ENCODE measurements at places on chromosomes 1 and 21.

DNA sequence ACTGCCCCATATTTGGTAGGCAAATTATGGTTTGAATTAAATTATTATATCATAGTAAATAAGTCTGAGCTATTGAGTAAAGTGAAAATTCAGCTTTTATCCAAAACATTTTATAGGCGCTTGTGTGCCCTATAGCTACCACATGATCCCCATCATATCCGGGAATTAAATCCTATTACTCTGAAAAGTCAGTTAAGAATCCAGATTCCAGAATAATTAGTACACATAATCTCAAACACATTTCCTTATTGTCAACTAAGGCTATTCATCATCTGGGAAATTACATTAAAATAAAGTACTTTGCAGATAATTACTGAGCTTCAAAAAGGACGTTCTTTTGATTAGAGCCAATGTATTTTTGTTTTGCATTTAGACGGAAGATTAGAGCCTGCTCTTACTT lies 72.3 kb downstream of the CTH start:
- DNase-seq, result no peak

DNA sequence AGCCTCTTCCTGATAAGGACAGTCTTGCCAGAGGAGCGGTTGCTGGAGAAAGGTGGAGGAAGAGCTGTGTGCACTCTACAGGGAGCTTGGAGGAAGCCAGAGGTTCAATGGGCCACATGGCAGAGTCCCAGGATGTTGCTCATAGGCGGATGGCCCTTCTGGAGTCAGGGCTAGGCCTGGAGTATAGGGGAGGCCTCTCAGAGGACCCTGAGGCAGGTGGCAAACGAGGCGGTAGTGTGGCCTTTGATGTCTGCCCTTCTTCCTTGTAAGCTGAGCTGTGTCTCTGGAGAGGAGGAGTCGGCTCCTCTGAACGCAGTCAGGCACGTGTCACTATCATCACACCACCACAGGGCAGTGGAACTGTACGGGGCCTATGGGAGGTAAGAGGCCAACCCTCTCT lies 8.6 kb downstream of the PKP1 start:
- DNase-seq, result no peak

GRCh38 chr21:30994932-30995331 lies 43.3 kb downstream of the KRTAP19-8 start:
- no peak for DNase-seq

DNA sequence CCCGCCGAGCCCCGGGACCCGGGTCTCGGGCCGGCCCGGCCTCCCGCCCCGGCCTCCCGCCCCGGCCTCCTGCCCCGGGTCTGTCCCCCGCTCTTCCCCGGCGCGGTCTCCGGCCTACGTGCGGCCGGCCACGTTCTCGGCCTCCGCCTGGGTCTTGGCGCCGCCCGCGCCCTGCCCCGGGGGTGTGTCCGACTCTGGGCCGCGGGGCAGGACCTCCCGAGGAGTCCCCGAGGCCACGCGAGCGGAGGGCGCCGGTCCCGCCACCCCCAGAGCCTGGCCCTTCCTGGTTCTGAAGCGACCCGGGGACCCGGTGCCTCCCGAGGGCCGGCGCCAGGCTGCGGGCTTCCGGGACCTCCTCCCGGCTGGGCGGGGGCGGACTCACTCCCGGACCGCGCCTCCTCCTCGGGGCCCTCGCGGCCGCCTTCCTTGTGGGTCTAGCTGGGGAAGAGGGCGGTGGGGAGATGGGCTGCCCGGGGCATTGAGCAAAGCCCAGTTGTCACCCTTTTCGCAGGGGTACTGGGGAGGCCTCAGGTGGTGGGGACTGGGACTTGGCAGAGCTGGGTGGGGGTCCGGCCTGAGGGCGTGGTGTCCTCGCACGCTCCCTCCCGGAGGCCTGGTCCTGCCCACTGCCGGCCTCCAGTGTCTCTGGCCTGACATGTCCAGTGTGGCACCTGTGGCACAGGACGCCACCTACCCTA lies 558 bp downstream of the PFKL start:
- DNase-seq, result peak; percentile 72

DNA sequence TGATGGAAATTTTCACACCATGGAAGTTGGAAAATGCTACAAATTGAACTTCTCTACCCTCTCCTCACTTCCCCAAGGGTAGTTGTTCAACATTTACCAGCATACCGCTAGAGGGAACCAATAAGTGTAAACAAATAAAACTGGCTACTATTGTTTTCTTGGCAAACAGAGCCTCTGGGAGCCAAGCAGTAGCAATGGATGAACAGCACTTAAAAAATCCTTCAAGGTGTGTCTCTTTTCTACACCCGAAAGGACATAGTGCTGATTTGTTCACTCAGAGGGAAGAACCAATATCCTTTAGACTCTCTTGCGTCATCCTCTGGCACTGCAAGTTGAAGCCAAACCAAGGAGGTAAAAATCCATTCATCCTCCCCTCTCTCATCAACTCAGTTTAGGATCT lies 161.5 kb downstream of the TBX15 start:
- DNase-seq, result no peak

- no peak for DNase-seq
Observed at GRCh38 chr21:17548262-17548661, 35.4 kb downstream of the CXADR start.

- no peak for DNase-seq
Observed at GRCh38 chr21:45019076-45019886, 55.1 kb upstream of the ADARB1 start.

GRCh38 chr1:234629026-234629425 lies 19.0 kb upstream of the IRF2BP2 start:
- DNase-seq, result no peak

DNA sequence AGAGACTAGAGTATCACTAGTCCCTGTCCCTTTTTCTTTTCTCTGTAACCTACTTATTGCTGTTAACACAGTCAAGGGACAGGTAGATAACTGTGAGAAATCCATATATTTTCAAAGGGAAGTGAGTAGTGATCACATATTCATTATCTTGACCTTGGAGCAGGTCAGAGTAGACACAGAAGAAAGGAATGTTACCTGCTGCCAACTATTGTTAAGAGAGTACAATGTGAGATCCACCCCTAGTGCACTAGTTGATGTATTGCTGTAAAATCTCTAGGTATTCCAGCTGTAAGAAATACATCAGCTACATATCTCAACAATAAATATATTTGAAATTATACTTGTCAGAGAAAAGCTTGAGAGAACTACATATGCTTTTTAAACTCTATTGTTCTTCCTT lies 68.7 kb upstream of the ADGRL2 start:
- no peak for DNase-seq

DNA sequence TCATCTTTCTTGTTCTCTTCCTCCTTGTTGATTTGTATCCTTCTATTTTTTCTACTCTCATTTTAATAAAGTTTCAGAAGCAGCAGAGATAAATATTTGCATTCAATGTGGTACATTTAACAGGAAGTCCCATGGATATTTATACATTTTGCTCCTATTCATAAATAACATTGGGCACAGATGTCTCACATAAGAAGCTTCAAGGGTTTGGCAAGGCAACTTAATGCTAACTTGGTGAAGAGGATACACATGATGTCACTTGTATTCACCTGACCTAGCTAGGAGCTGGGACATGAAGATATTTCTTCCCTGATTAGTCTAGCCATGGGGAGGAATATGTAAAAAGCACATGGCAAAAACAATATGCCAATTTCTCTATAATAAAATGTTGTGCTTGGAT lies 65.1 kb upstream of the DUSP10 start:
- no peak for DNase-seq

DNA sequence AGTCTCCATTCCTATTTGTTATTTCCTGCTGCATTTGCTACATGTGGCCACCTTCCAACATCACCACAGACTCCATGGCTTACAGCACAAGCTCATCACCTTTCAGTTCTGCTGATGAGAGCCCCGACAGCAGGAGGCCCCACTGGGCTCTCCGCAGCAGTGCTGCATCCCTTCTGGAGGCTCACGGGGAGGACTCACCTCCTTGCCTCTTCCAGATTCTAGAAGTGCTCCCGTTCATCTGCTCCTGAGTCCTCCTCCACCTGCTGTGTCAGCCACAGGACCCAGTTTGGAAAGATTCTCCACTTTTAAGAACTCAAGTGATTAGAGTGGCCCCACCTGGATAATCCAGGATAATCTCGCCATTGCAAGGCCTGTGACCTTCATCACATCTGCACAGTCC lies 167.6 kb downstream of the PCBP3 start:
- no peak for DNase-seq

- no peak for DNase-seq
Observed at GRCh38 chr1:206002160-206002559, 1.0 kb downstream of the RAB7B start.

DNA sequence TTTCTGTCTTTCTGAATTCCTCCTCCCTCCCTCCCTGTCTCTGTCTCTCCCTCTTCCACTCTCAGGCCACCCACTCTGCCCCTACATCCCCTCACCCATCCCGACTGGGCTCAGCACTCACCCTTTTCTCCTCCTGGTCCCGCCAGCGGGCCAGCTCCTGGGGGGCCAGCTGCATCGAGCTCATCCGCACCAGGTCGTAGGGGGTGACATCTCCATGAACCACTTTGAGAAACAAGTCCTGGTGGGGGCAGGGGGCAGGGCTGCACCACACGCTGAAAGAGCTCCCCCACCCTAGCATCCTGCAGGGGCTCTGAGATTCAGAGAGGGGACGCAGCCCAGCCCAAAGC lies 17.8 kb downstream of the SPOCD1 start:
- no peak for DNase-seq

- no peak for DNase-seq
Observed at GRCh38 chr1:85137660-85138059, 63.2 kb downstream of the SYDE2 start.

GRCh38 chr1:203289281-203289981 lies 15.9 kb upstream of the BTG2 start:
- peak; percentile 95 for DNase-seq

DNA sequence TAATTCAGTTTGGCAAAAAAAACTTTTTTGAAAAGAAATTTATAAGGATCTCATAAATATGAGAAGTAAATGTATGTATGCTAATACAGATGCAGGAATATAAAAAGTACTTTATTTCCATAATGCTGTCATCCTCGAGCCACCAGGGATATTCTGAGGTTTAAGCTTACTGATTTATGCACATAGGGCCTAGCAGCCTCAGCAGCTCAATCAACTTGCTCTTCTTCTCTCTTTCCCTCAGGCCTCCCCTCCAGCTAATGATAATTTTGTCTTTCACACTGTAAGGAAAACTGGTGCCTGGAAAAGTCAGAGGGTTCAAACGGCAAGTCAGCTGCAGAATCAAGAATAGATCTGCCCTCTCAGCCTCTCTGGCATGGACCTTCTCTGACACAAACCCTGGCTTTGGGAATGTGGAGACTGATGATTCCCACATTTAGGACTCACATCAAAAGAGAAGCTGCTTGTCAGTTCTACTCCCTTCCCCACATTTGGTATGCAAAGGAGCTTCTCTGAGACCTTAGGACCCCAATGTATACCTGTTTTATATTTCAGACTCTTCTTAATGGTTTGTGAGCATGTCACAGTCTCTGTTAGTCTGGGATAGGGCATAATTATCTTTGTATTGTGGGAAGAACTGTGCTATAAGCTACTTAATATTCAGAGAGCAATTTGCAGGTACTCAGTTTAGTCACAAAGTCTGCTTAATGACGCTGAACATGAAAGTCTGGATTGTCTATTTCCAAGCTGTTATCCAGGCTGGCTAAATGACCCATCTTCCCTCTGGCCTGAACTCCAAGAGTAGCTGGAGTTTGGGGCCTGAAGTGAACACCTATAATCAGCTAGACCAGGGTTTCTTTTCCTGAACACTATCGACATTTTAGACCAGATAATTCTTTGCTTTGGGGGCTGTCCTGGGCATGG lies 52.1 kb upstream of the DIPK1A start:
- DNase-seq, result no peak

- no peak for DNase-seq
Observed at GRCh38 chr1:227317011-227317451, 1.3 kb downstream of the CDC42BPA start.

DNA sequence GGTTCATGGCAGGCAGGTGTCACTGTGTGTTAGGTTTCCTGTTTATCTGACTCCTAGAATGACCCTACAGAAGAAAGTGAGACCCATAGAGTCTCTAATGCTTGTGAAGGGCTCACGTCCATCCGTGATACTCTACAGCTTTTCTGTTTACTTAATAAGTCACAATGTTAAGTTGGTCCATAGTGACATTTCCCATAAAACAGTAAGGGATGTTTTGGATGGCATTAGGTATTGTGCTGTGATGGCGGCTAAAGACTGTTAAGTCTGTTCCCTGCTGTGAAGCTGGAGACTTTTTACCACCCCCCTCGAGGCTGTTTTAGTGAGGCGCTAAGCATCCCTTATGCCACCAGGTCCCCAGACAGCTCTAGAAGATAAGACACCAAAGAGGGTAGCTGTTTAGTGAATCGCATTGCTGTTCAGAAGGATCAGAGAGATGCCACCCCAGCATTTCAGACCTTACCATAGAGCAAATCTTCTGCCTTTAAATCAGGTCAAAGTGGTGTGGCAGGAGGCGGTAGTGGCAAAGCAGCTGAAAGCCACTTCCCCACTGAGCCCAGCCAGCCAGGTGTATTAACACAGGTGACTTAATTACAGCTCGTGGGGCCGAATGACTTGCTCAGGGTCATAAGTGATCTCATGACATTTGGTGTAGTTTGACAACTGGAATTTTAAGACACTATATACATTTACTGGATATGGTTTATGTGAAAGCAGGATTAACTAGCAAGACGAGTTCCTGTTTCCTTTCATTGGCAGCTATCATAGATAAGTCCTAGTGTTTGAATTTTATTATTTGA lies 25.0 kb downstream of the SLC37A1 start:
- DNase-seq, result no peak

DNA sequence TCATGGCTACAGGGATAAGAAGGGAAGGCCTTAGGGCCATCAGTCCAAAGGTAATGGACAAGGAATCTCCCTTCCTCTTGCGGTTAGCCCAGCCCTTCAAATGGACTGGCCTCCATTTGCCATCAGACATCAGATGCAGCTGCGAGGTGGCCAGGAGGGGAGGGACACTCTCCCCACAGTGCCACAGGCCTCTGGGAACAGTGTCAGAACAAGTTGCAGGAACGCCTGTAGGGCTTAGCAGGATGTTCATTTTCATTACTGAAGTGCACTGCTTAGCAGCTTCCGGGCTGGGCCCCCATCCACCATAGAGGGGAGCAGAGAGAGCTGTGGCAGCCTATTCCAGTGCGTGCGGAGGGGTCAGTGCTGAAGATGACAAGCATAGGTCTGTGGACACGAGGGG lies 127.5 kb downstream of the GALNT2 start:
- no peak for DNase-seq

- peak; percentile 24 for DNase-seq
Observed at GRCh38 chr1:204072931-204073836, at the start of gene SOX13. TSS of gene SOX13 (plus strand) at chr1:204073115. CDS start at chr1:204112916, 39,801 bp downstream.

GRCh38 chr21:16199539-16199938 lies 469.8 kb downstream of the USP25 start:
- DNase-seq, result no peak
